Esophagus mucosa (tissue), 1 donor: ENCODE measurements at places on chromosomes 13 and 19. TPM values are rescaled to one million over a fixed set of nuclear protein-coding genes. Genes with fewer than 3 reads are reported as not detected.

DNA sequence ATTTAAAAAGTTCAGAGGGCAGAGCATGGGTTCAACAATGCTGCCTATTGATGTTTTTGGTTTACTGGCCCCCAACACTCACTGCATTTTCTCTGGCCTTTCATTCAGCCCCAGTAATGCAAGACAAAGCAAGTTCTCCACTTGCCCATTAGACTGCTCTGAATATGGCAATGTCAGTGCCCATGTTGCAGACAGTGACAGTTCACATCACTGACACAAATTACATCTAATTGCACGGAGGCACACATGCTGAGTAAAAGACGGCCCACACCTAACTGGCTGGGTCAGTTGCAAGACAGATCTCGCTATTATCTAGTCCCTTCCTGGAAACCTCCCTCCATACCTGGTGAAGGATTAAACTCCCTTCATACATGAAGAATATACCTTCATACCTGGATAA is 54.0 kb downstream of the ENOX1 start:
- no peak for ATAC-seq

GRCh38 chr19:31342926-31343325 is 6.3 kb downstream of the TSHZ3 start:
- ATAC-seq = no peak

The EXOC3L2 gene
- 1.1 TPM for total RNA-seq

DNA sequence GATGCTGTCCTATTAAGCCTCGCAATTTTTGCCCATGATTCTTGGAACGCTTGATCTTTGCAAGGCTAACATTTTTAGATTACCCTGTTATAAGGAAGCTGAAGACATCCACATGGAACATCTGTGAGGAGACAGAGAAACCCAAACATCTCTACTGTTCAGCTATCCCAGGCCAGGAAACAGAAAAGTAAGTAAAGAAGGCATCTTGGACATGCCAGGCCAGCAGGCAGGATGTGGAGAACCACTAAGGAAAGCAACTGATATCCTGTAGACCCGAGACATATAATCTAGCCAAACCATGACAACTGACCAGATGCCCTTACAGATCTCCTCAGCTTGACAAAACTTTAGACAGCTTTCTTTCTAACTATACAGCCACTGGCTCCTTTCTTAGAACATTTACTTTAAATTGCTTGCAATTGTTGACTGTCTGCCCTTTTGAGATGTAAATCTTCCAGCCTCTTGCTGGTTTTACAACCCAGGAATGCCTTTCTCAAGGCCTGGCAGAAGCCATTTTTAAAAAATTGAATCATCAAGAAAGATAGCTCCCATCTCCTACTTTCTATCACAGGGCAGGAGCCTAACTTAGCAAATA is 255.8 kb upstream of the DACH1 start:
- no peak for ATAC-seq
